ENCODE measurements at places on chromosomes 7 and 10.

GRCh38 chr10:95229724-95230627 is 35.9 kb downstream of the ACSM6 start:
- no peak for DNase-seq

GRCh38 chr10:61959814-61960213 is 58.3 kb downstream of the ARID5B start:
- no peak for DNase-seq

DNA sequence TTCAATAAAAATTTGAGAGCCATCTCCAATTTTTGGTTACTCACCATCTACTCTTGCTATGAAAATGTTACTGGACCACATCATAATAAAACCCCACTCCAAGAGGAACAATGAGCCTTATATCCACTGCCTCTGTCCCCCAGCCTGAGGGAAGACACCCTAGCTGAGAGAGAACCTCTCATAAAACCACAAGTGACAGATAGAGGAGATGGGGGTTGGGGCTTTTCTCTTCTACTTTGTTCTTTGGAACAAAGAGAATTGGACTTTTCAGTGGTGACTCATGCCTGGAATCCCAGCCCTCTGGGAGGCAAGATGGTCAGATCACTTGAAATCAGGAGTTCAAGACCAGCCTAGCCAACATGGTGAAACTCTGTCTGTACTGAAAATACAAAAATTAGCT is 27.6 kb upstream of the TAS2R16 start:
- DNase-seq = no peak

- DNase-seq = no peak
These were observed 153.7 kb downstream of the GRK5 start for GRCh38 chr10:119361037-119361436.

- no peak for DNase-seq
These were observed 592.5 kb downstream of the TYW1 start for GRCh38 chr7:67589183-67589582.

DNA sequence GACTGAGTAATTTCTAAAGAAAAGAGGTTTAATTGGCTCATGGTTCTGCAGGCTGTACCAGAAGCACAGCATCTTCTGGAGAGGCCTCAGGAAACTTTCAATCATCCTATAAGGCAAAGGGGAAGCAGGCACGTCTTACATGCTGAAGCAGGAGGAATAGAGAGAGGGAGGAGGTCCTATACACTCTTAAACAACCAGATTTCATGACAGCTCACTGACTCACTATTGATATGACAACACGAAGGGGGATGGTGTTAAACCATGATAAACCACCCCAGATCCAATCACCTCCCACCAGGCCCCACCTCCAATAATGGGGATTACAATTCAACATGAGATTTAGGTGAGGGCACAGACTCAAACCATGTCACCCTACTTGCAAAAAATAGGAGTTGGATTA is 201.5 kb downstream of the CDK14 start:
- no peak for DNase-seq

DNA sequence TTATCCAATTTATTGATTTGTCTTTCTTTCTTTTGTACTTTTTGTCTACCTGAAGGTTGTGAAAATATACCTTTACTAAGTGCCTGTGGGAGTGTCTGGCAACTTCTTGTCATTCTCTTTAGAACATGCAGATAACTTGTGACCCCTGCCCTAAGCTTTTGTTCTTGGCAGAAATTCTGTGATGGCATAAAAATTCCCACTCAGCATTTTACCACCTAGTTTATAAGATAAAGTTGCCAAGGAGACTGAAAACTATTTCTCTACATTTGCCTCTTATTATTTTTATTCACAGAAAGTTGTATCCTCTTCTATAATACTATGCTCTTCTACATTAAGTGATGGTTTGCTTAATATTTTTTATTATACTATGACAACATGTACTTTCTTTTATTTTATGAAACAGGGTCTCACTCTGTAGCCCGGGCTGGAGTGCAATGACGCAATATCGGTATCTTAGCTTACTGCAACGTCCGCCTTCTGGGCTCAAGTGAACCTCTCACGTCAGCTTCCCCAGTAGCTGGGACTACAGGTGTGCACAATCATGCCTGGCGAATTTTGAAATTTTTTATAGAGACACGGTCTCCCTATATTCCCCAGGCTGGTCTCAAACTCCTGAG is 683.5 kb downstream of the ANKRD7 start:
- no peak for DNase-seq

DNA sequence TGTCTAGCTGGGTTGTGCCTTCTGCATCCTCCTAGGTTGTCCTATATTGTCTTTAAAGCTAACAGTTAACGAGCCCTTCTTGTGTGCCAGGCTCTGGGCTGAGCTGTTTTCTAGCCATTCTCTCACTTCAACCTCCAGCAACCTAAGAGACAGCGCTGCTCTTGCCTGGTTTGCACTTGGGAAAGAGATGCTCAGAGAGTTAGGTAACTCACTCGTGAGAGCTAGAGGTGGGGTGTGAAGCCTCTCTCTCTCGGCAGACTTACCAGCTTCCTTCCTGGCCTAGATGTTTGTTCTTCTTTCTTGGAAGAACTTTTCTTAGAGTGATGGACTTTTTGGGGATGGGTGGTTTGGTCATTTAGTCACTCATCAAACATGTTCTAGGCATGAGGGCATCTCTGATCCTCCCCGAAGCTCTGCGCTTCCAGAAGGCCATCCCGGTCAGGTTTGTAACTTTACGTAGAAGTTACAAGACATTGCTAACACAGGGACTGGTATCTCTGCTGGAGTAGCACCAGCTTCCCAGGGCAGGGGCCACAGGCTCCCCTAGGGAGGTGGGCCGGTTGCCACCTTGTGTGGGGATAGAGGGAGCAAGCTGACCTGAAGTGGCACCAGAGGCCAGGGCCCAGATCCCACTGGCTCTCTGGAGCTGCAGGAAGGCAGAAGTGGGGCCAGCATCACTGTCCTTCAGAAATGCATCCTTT is 14.3 kb downstream of the TSPAN15 start:
- DNase-seq = no peak

GRCh38 chr7:44278451-44279161 is 46.8 kb downstream of the CAMK2B start:
- DNase-seq = no peak

DNA sequence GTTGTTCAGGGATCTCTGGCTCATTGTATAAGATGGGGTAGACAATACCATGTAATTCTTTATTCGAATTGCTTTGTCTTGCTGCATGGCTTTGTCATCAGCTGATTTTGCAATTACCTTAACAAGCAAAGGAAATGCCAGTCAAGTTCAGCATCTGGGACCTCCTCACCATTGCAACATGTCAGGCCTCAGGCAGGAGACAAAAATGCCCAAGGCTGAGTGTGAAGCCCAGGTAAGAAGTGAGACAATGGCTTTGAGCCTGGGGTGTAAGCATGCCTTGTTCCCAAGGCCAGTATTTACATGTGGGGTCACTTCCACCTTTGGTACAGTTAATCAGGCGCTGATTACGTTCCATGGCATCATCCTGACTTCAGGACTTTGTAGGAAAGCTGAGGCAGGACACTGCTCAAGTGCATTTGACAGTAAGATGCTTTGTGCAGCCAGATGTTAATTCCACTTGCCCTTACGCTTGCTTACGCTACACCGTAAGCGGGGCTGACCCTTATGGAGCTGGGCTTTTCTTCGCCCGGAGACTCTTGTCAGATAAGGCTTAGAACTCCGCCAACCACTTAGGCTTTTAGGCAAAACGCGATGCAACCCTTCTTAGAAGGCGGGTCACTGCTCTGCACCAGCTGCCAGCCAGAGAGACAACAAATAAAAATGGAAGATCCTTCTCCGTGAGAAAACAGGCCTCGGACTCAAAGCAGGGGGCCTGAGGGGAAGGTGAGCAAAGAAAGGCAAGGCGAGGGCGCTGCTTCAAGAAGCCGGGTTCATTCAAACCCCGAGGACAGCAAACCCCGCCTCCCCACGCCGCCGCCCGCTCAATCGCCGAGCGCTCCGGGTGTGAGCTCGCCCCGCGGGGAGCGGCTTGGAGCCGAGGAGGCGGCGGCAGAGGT is 1.3 kb upstream of the SP4 start:
- no peak for DNase-seq

GRCh38 chr7:112749775-112750174 is 40.4 kb downstream of the TMEM168 start:
- no peak for DNase-seq

DNA sequence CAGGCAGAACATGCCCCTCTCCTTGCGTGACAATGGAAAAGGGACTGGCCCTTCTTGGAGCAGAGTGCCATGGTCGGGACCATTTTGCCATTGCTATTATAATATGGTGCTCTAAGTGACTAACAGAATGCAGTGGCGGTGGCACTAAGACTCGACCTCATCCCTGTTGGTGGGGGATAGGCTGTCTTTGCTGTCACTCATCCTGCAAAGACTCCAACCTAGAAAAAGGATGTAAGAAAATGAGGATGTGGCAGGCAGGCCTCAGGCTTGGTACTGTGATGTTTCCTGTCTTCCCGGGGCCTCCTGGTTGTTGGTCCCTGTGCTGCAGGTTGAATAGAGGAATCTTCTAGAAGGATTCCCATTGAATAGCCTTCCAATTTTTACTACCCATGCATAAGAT is 18.6 kb downstream of the BLNK start:
- DNase-seq = no peak

DNA sequence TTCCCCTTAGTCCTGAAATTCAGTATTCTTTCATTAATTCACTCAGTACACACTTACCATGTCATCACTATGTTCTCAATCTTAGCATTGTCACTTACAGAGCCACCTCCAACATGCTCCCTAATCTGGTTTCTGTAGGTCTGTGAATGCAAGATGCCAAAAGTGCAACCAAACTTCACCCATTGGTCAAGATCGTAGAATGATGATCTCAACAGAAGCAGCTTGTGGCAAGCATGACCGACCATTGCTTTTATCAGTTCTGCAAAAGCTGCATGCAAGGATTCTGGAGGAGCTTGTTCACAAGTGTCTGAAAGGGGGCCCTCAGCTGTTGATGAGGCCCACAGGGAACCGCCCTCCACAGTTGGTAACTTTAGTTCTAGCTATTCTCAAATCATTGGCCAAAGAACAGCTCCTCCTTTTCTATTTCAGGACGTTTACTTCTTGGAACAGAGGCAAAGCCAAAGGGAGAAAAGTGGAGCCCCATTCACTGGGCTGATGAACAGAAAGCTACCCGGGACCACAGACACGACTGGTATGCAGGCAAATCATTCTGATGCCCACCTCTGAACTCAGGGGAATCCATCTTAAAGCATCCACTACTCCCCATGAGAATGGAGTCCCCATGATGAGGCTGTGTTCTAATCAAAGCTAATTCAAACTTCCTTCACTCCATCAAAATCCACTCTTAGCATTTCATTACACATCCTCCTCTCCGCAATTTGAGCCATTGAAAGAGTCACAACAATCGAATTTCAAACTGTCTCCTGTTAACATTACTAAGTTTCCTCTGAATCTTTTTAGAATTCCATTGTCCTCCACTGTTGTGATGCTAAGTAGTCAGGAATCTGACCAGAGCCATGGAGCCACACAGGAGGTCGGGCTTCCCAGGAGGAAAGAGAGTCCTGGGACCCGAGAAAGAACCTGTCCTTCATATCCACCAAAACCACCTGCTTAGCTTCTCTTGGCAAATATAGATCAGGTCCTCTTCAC is 13.9 kb downstream of the GRB10 start:
- no peak for DNase-seq

- DNase-seq = no peak
These were observed 12.7 kb downstream of the GSTO2 start for GRCh38 chr10:104281694-104282093.

- DNase-seq = no peak
These were observed 31.8 kb upstream of the LSM8 start for GRCh38 chr7:118152149-118152548.

DNA sequence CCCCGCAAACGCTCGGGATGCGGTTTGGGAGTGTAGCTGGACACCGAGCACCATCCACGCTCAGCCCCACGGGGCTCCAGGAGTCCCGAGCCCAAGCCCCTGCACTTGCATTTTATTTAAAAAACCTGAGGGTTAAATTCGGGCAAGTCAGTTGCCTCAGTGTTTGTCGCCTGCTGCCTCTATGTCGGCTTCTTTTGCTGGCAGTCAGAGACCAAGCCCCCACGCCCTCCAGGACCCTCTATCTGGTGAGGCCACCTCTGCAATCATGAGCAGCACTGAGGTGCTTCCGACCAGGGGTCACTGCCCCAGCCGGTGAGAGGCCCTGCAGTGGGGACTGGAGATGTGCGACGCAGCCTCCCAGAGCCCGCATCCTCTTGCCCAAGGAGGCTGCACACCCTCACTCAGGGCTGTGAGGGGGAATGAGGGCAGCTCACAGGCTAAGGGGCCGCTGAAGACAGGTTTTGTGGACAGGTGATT is 13.3 kb upstream of the ZNF273 start:
- DNase-seq = no peak

DNA sequence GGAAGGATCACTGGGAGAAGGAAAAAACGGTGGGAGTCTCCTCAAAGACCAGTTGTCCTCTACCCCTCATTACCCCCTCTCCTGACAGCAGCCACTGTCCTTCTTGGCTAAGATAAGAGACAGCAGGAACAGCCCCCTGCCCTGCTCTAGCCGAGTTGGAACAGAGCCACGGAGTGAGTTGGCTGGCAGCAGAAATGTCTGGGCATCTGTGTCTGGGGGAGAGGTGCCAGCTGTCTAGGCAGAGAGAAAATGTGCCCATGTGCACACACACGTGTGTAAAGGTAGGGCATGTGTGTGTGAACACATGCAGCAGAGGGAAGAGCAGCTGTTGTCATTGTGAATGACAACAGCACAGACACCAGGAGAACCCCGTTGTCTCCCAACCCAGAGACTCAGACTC is 9.4 kb upstream of the HILPDA start:
- no peak for DNase-seq

- DNase-seq = no peak
These were observed 88.8 kb upstream of the TMEM26 start for GRCh38 chr10:61541960-61542359.

DNA sequence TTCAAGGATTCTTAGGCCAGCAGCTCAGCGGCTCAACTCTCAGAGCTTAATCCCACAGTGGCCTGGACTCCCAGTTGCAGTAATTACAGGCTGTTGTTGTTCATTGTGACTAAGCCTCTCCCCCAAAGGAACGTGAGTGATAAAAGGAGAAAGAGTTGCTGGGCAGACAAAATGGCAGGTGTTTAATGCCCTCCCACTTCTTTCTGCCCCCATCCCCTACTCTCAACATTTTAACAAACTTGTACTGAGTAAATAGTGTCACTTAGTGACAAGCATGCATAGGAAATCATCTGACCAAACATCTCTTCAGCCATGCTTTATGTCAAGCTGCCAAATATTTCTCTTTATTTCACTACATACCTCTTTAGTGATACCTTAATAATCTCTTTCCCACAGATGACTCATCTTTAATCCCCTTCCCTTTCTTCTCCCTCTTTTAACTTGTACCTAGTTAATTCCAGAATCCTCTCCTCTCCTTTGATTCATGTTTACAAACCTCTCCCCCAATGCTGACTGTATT is 12.4 kb upstream of the MTERF1 start:
- no peak for DNase-seq

DNA sequence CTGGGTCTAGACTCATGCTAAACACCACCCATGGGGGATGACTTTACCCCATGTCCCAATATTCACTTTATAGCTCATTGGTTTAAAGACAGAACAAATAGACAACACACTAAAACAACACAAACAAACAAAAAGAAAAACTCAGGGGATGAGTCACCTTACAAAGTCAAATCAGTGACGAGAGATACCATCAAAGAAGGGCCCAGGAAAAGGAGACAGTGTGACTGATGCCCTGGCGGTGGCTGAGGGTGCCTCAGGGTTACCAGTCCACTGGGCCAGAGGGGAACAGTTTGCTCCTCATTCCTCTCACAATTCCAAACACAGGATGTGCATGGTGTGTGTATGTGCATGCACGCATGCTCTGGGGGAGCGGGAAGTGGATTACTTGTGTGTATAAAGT is 171.3 kb upstream of the PRKCQ start:
- DNase-seq = no peak

All from stimulated activated CD4-positive, alpha-beta T cell treated with anti-CD3 and anti-CD28 coated beads, TNF-alpha, amount 100 ng/mL, for 1 hour (primary cell).